ENCODE measurements at places on chromosomes 3 and 15. TPM values are rescaled to one million over a fixed set of nuclear protein-coding genes. Genes with fewer than 3 reads are reported as not detected.

Gene ZDHHC19
- not detected for total RNA-seq

Gene CHST13
- not detected for total RNA-seq

Gene FOXB1
- not detected for total RNA-seq

Gene GOLGA6L7
- not detected for total RNA-seq

Gene GOLGA6D
- total RNA-seq: not detected

Gene STRIT1
- total RNA-seq: not detected

Gene CHRNA7
- total RNA-seq: 0.37 TPM

Gene CADPS
- 11.9 TPM for total RNA-seq

Gene LIPC
- 0.37 TPM for total RNA-seq

Gene MITF
- 23.7 TPM for total RNA-seq

Gene PRRT3
- 1.3 TPM for total RNA-seq

Gene CAV3
- not detected for total RNA-seq

Gene WDR93
- total RNA-seq: under 0.01 TPM

Gene PLA2G4E
- not detected for total RNA-seq

Gene DNAH12
- under 0.01 TPM for total RNA-seq

Gene RLBP1
- total RNA-seq: not detected

Gene NANOGP8
- total RNA-seq: not detected

Gene ARPP21
- not detected for total RNA-seq

Gene CRYGS
- 2.1 TPM for total RNA-seq

Gene ACP3
- total RNA-seq: 27.1 TPM

Gene TFRC
- total RNA-seq: 315 TPM

Gene PAQR9
- total RNA-seq: not detected

Gene NUDT16
- total RNA-seq: 15.0 TPM

Gene NR2E3
- 0.25 TPM for total RNA-seq

Gene FAM3D
- not detected for total RNA-seq

Gene GOLGA6B
- total RNA-seq: not detected

Gene AGTR1
- 0.55 TPM for total RNA-seq

Gene SHC4
- total RNA-seq: 1.7 TPM

Gene PLSCR5
- not detected for total RNA-seq

Gene GDPGP1
- total RNA-seq: 3.0 TPM

Gene CCDC80
- total RNA-seq: 363 TPM

Gene GNAT1
- total RNA-seq: not detected

Measured in uterine smooth muscle cell (primary cell).